ENCODE measurements at places on chromosomes 3 and 15.

DNA sequence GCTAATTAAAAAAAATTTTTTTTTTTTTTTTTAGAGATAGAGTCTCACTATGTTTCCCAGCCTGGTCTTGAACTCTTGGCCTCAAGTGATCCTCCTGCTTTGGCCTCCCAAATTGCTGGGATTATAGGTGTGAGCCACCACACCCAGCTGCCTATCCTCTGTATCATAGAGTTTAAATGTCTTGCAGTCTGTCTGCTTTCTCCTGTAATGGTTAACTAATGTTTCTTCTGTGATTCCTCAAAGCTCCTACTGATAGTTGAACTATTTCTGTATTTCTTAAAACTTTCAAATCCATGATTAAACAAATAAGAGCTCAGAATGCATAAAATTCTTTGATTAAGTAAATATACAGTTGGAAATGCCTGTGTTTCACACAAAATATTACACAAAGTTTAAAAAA is 115.4 kb upstream of the TPM1 start:
- no peak for DNase-seq

DNA sequence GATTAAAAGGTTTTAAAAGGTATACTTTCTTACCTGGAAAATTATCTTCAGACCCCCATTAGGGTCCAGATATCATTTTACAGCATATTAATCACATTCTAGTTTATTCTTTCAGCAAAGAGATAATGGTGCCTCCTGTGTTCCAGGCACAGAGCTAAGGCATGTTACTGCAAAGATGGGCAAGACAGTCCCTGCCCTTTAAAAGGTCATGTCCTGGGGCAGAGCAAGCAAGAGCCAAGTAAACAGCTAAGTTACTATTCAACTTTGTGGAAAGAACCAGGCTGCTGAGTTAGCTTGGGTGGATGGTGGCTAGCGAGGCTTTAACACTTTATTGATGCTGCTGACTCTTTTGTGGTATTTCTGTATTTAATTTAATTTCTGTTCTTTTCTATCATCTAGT is 75.0 kb downstream of the LRRC28 start:
- no peak for DNase-seq

- DNase-seq = no peak
These were observed 93.6 kb downstream of the SCN11A start for GRCh38 chr3:38958026-38958720.

GRCh38 chr3:100227511-100227921 is 33.3 kb upstream of the TBC1D23 start:
- no peak for DNase-seq

GRCh38 chr15:70382762-70383458 is 285.2 kb upstream of the TLE3 start:
- DNase-seq = no peak

DNA sequence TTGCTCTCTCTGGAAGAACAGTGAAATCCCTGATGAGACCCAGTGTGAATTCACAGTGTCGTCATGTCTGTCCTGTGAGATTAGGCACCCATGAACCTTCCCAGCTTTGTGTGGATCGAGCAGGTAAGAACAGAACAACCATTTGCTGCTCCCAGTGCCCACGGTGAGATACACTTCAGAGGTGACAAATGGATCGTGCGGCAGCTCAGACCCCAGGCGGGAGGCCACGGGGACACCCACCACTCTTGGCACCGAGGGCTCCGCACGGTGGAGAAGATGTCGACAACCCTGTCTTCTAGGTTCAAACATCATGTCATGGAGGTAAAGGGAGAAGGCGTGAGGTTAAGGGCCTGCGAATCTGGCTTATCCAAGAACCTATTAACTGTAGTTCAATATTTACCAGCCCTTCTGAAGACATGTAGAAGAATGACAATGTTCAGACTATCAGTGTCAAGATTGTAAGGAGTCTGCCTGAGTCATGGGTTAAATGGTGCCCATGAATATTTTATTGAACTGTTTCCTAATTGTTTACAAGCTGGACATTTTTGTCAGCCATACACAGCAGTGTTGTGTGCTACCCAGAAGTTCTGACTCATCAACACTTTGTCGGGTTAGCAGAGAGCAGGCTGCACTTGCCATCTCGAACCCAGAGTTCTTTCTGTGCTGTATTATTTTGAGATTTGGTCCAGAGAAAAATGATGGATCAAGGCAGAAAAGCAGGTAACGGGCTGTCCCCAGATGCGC is 15.5 kb upstream of the PCSK6 start:
- no peak for DNase-seq

GRCh38 chr15:56835718-56836171 is 82.7 kb upstream of the TCF12 start:
- no peak for DNase-seq

- DNase-seq = no peak
These were observed 13.2 kb downstream of the TKT start for GRCh38 chr3:53242642-53243041.

- DNase-seq = no peak
These were observed 295.0 kb upstream of the RASGRP1 start for GRCh38 chr15:38859574-38859973.

DNA sequence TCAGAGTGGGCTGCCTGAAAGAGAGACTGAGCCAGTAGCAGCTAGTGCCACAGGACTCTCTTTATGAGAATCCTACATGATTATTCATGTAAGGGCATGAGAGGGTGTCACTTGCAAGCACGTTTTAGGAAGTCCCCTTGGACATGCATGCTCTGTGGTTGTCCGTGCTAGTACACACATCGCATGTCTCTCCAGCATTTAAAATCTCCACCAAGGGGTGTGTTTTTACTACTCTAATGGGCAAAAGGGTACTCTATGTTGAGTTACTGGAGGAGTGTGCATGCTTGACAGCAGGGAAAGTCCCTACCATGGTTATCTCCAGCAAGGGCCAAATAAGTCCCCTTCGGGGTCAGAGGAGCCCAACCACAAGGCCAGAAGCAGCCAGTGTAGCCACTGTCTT is 70.7 kb downstream of the DCLK3 start:
- no peak for DNase-seq

DNA sequence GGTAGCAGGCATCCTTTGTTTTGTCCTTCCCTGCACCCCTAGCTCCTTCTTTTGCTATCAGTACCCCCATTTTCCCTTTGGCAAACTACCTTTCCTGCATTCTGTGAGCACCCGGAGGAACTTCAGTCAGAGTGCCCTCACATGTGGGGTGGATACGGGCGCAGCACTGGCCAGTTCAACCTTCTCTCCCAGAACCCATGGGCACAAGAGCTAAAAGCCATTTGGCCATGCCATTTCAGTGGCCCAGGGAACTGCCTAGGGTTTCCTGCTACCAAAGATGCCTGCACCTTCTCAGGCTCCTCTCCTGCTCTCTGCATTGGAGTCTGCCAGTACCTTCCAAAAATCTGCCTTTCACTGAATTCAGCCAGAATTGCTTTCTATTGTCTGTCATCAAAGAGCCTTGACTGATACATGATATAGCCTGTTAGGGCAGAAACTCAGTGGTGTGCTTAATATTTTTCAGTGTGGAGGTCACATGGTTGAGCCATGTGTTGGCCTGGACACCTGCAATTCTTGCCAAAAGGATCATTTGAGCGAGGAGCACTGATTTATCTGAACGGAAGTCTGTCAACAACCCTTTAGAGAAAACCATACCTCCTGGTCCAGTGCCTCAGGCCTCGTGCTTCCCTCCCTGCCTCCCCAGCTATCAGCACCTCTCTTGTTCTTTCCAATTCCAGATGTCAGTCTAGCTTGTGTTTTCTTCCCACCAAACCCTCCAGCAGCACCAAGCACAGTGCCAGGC is 27.0 kb upstream of the HHATL start:
- no peak for DNase-seq

GRCh38 chr3:64207289-64208080 is 17.8 kb downstream of the PRICKLE2 start:
- DNase-seq = no peak

DNA sequence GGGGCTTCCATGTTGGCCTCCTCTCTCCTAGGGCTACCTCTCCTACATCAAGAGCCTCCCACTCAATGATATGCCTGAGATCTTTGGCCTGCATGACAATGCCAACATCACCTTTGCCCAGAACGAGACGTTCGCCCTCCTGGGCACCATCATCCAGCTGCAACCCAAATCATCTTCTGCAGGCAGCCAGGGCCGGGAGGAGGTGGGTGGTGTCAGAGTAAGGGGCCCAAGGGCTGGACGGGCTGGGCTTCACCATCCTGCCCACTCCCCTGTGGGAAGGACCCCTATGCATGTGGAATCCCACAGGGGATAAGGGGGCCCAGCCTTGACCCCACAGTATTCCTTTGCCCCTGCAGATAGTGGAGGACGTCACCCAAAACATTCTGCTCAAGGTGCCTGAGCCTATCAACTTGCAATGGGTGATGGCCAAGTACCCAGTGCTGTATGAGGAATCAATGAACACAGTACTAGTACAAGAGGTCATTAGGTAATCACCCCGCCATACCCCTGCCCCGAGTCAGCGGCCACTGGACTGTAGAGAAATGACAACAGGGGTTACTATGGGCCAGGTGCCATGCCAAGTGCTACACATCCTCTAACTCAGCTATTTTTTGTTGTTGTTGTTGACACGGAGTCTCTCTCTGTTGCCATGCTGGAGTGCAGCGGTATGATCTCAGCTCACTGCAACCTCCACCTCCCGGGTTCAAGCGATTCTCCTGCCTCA is 47.1 kb downstream of the SEMA3G start:
- DNase-seq = no peak

- no peak for DNase-seq
These were observed 534.4 kb downstream of the ZNF385D start for GRCh38 chr3:21216598-21216997.

DNA sequence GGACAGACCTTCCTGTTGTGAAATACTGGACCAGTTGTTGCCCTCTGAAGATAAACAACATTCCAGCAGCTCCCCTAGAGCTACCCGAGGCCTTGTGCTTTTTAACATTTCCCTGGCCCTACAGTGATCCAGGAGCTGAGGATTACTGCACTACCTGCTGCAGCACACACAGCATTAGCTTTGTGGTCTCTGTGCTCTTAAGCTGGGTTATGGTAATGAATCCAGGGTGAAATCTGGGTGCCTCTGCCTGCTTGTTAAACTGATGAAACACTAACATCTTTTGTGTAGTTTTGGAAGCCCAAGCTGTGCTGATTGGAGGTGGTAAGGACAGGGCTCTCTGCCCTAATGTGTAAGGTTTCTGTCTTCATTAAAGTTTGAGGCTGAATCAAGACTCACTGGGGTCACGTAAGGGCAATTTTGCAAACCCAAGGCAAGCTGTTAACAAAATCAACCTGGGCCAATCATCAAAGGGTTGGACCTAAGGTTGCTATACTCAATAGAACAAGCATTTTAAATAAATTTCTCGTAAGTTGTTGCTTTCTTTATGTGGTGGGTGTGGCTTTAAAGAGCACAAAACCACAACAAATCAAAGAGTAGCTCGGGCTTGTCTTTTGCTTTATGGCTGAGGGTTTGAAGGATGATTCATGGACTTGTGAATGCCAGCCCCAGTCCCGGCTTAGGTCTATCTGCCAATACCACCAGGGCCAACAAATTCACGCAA is 183.9 kb downstream of the TPRG1 start:
- DNase-seq = no peak

GRCh38 chr15:89114990-89115389 is 26.7 kb downstream of the ABHD2 start:
- DNase-seq = peak; percentile 56

- DNase-seq = no peak
These were observed 42.1 kb upstream of the FGF7 start for GRCh38 chr15:49380912-49381311.

DNA sequence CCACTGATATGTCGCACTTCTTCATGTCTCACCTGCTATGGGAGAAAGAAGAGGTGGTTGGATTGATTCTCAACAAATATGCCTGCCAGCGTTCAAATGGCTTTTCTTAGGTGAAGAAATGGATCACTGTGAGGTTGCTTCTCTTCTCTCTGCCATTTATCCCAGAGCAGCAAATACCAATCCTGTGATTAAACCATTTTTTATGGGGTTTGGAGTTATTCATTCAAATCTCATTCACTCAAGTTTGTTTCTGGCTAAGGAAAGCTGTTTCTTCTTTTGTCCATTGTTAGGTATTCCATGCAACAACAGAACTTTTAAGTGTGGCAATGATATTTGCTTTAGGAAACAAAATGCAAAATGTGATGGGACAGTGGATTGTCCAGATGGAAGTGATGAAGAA is 12.2 kb upstream of the C3orf52 start:
- no peak for DNase-seq

- no peak for DNase-seq
These were observed 3.4 kb upstream of the UNC13C start for GRCh38 chr15:53974813-53975212.

DNA sequence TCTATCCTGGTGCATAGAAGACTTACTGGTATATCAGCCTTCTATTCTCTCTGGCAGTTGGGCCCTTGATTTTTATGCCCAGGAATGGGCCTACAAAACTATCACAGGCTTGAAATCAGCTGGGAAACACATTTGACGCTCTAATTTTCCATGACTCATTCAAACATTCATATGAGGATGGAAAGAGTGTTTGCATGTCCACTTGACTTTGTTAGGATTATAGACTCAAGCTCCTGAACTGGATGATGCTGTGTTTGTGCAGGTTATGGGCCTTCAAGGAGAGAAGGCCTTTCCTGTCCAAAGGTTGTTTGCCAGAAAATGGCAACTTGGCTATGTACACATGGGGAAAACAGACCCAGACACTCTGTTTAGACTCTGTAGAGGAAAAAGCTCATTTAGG is 219.9 kb downstream of the GAP43 start:
- peak; percentile 99 for DNase-seq

DNA sequence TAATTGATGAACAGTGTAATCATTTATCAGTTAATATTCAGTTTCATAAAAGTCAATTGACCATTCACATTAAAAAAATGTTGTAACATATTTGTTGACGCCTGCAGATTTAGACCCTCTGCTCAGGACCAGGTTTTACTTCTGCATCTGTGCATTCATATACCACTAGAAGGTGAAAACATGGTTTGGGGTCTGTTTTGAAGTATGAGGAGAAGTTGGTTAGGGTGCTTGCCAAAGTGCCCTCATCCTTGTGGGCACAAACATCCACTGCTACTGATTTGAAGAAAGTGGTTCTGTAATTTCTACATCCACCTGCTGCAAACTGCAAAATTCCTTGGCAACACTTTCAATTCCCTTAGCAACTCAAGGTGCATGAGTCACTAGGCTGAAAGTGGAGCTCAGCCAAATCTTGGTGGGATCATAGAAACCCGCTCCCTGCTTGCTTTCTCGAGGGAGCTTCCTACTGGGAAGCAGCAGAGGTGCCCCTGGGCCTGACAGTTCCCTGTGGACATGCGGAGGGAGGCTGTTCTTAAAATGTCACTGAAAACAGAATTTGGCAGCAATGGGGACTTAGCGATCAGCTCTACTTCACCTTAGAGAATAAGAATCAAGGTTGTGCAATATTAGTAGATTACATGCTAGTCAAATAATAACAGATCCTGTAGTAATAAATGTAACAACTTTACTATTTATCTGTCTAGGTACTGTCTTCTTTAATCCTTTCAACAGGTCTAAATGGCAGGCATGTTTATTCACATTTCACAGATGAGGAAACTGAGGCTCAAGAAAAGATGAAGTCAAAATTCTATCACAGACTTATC is 301.0 kb upstream of the TBL1XR1 start:
- DNase-seq = no peak

DNA sequence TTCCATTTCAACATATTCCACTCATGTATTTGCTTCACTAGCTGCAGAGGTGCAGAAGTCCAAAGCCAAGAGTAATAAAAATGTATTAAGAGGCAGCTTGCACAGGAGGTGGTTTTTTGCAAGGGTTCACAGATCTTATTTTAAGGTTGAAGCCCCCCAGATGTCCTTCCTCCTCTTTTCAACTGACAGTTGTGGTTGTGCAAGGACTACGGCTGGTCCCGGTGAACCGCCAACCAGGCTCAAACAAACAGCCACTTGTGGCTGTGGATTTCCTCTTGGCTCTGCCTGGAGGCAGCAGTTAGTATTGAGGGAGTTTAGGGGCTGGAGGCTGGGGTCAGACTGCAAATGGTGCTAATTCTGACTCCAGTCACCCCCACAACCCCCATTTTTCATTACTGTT is 240.7 kb upstream of the TBC1D5 start:
- no peak for DNase-seq

All from DMS153 (cell line).